ENCODE measurements at places on chromosomes 16 and 17.

- DNase-seq = no peak
These were observed 49.7 kb downstream of the CRISPLD2 start for GRCh38 chr16:84869473-84869845.

DNA sequence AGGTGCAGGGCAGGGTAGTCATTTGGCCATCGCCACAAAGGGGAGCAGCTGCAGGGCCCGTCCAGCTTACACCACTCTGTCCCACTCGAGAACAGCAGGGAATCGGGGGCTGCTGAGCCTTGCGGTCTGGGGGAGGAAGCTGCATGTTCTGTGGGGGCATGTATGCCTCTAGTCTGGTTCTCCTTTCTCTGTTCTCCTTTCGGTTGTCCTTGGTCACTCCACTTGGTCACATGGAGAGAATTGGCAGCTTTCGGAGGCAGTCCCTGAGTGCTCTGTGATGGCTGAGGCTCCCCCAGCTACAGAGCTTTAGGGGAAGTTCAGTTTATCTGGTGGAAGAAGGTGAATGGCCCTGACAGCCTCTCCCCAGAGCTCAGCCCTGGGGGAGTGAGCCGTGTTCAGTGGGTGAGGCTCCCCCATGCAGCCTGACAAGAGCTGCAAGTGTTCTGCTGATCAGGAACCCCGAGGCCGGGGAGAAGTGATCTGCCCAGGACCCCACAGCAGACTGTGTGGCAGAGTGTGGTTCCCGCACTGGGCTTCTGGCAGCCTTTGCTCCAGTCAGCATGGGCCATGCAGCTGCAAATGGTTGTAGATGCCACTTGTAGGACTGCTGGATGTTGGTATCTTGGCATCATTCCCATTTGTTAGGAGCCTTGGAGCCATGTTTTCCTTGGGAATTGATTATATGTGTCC is 22.3 kb upstream of the SMPD3 start:
- DNase-seq = no peak

GRCh38 chr17:16933317-16934132 is 38.4 kb downstream of the TNFRSF13B start:
- DNase-seq = no peak

DNA sequence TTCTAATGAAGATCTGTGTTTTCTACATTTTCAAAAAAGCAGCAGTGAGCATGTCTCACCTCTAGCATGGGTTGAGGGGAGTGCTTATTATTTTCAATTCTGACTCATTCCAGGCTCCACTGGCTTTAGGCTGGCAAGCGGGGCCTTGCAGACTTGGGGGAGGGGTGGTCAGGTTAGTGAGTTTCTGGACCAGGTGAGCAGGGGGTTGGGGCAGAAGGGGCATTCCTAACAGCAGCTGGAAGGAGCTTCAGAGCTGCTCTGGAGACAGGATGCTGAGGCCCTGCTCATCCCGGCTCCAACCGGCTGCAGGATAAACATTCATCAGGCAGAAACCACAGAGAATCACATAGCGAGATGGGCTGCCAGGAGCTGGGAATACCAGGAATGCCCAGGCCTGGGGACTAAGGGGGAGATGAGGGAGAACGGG is 10.5 kb upstream of the KRT19 start:
- no peak for DNase-seq

DNA sequence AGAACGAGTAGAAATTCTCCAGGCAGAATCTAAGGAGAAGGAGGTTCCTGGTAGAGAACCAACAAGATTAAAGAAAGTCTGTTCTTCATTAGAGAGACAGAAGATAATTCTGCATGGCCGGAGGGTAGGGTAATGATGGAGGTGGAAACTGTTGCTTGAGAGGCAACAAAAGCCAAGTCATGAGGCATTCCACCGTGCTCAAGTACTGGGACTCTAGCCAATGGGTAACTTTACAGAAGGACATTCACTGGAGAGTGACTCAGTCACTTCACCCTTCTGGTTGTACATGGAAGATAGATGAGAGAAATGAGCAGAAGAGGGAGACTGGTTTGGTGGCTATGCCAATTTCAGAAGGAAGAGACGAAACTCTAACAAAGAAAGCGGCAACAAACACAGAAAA is 53.6 kb upstream of the ANKFN1 start:
- no peak for DNase-seq

DNA sequence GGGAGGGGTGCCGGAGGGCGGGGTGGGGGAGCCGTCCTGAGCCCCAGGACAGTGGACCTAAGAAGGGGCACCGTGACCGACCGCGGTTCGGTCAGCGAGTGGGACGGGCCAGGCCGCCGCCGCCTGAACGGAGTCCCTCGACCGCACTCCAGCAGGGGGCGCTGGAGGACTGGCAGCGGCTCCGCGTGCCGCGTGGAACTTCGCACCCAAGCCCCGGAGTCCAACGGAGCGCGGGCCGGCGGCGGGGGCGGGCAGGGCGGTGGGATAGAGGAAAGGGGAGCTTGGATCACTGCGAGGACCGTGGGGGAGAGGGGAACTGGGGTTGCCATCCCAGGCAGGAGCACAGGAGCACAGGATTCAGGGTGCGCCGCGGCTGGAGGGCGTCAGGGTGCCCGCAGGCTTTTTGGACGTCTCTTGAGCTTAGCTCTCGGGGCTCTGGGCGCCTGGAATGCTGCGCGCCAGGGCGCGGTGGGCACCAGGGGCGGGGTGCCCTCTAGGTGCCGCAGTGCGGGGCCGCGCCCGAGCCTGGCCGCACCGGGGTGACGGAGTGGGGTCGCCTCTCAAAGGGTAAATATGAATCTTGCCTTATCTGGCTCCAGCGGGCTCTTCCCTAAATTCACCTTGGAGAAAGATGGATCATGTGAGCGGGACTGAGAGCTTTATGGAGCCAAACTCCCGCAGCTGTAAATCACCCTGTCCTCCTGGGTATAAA is 379 bp upstream of the OTOP2 start:
- DNase-seq = peak; percentile 43

DNA sequence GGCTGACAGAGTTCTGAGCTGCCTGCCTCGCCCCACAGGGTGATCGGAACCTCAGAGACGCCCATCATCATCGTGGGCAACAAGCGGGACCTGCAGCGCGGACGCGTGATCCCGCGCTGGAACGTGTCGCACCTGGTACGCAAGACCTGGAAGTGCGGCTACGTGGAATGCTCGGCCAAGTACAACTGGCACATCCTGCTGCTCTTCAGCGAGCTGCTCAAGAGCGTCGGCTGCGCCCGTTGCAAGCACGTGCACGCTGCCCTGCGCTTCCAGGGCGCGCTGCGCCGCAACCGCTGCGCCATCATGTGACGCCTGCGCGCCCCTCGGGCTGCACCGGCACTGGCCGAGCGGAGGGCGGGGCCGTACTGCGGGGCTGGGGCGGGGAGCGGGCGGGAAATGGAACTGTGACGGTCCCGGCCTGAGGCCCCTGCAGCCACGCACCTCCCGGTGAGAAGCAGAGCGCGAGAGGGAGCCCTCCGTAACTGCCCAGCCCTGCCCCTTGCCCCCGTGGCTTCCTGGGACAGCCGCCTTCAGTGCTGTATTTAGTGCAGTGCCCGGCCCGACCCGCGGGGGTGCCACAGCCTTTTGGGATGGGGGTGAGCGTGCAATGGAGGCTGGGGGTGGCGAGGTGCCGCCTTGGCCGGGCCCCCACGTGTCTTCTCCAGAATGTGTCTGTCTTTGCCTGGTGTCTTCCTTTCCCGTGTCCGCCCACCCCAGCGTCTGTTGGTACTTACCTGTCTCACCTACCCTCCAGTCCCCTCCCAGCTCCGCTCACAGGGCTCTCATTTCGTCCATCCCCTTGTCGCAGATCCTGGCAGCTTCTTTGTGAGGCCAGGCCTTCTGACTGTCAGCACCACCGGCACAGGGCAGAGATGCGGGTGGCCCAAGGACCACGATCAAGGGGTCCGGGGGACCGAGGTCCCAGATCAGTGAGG is 9.8 kb downstream of the RASL10B start:
- DNase-seq = no peak

GRCh38 chr17:55576996-55577586 is 65.8 kb upstream of the SMIM36 start:
- no peak for DNase-seq

- no peak for DNase-seq
These were observed 116.6 kb downstream of the ZNF18 start for GRCh38 chr17:11880714-11881113.

GRCh38 chr16:24151482-24151939 is 104.6 kb upstream of the CACNG3 start:
- peak; percentile 38 for DNase-seq
